ENCODE measurements at places on chromosomes 1 and 21. TPM values are rescaled to one million over a fixed set of nuclear protein-coding genes. Genes with fewer than 3 reads are reported as not detected.

DNA sequence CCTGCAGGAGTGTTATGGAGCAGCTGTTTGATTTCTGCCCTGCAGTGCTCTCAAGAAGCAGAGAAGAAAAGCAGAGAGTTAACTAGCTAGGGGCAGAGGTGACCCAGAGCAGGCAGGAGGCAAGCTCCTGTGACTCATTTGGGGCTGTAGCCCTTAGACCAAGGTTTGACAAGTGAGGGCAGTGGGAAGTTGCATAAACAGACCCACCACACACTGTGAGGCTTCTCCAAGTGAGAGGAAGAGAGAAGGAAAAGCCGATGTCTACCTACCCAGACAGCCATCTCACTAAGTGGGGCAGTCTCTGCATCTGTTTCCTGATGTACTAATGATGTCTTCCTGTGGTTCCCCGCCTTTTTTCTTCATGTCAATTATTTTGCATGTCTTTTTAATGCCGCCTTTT is 159.9 kb upstream of the NR5A2 start:
- no peaks in the 10 kb centered on the region for H3K27me3 ChIP-seq
- no peaks in the 10 kb centered on the region for H3K36me3 ChIP-seq
- H3K4me3 ChIP-seq: no peak overlapping the region
- H3K4me1 ChIP-seq: no peaks in the 10 kb centered on the region
- H3K27ac ChIP-seq: no peak overlapping the region
- DNase-seq: no peak

DNA sequence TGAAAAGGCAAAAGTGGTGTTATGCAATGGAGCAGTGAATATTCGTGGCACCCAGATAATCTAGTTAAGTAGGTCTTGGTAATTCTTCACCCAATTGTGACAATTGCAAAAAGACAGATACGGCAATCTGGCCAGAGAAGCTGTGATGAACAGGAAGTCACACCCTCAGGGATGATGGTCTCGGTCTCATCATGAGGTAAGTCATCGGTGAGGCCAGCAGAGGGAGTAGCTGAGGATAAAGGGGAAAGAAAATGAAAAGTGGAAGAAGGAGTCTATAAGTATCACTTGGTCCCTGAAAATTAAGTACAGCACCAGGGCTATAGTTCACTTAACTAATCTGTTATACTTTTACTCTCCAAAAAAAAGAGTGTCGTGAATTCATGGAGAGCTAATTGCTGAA is 258.8 kb upstream of the NCAM2 start:
- no peak overlapping the region for H3K4me3 ChIP-seq
- no peaks in the 10 kb centered on the region for H3K36me3 ChIP-seq
- H3K27me3 ChIP-seq: no peaks in the 10 kb centered on the region
- DNase-seq: no peak
- no peak overlapping the region for H3K27ac ChIP-seq

Gene TRPM2
- 3.9 TPM for total RNA-seq

DNA sequence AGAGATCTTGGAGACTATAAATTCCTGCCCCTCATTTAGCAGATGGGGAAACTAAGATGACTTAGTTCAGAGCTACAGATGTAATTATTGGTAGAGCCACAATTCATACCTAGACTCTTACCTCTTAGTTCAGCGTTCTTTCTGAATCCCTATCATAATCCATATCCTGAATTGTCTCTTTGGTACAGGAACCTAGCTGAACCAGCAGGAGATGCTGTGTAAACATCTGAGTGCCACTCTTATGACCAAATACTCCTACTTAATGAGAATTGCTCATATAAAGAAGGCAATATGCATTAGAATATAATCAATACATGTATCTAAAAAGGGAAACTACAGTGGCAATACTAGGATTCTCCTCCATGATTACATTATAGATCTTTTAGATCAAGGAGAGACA is 459.0 kb downstream of the SIPA1L2 start:
- no peaks in the 10 kb centered on the region for H3K36me3 ChIP-seq
- DNase-seq: no peak
- H3K27me3 ChIP-seq: no peaks in the 10 kb centered on the region
- no peak overlapping the region for H3K27ac ChIP-seq
- H3K4me1 ChIP-seq: no peaks in the 10 kb centered on the region
- H3K4me3 ChIP-seq: no peak overlapping the region

- no peak overlapping the region for H3K27ac ChIP-seq
- H3K27me3 ChIP-seq: no peaks in the 10 kb centered on the region
- H3K36me3 ChIP-seq: peaks cover 13% of the 10 kb centered on the region
- DNase-seq: no peak
These were observed 3.3 kb upstream of the GOLT1A start for GRCh38 chr1:204216880-204217647.

- H3K4me3 ChIP-seq: no peak overlapping the region
- H3K27me3 ChIP-seq: no peaks in the 10 kb centered on the region
- H3K4me1 ChIP-seq: no peaks in the 10 kb centered on the region
- no peak for DNase-seq
These were observed 327.7 kb downstream of the SMYD3 start for GRCh38 chr1:246179401-246179800.

Gene UBE2G2
- 107 TPM for total RNA-seq

- no peaks in the 10 kb centered on the region for H3K36me3 ChIP-seq
- H3K27ac ChIP-seq: no peak overlapping the region
- H3K4me1 ChIP-seq: no peaks in the 10 kb centered on the region
- no peaks in the 10 kb centered on the region for H3K27me3 ChIP-seq
- no peak overlapping the region for H3K4me3 ChIP-seq
These were observed 63.7 kb upstream of the HOOK1 start for GRCh38 chr1:59751004-59751395.

DNA sequence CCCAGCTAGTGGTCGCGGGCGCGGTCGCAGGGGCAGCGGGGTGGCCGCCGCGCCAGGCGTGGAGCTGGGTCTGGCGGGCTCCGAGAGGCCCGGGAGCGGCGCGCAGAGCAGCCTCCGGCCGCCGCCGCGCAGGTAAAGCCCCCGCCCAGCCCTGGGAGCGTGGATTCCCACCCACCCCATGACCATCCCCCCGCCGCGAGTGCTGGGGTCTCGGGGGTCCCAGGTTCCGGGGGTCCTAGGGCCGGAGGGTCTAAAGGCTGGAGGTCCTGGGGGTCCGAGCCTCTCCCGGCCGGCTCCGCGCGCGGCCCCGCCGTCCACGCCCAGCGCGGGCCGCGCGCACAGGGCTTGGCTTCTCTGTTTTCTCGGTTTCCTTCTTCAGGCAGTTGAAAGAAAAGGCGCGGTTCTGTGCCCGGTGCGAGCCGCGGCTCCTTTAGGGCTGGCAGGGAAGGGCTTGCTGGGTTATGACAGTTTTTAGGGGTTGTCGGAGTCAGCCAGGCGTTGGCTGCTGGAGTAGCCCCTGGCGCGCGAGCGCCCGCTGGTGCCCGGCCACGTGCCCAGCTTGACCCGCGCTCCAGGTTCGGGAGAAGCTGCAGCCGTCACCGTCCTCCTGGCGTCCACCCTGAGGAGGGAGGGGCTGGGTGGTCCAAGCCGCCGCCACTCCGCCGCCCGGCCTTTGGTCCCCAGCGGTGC is 359 bp downstream of the LRRC3 start:
- no peaks in the 10 kb centered on the region for H3K27me3 ChIP-seq
- DNase-seq: peak; percentile 68
- H3K27ac ChIP-seq: no peak overlapping the region
- H3K36me3 ChIP-seq: no peaks in the 10 kb centered on the region
- no peaks in the 10 kb centered on the region for H3K4me1 ChIP-seq
- peak overlapping the region; percentile 91 for H3K4me3 ChIP-seq

Data from Peyer's patch (tissue), 4 donors.